ENCODE measurements at places on chromosomes 6 and 20.

- DNase-seq, result no peak
These were observed at the start of gene RBPJL for GRCh38 chr20:45306431-45306982. RBPJL (plus strand) TSS chr20:45306840; CDS start chr20:45306923, 83 bp downstream.

- no peak for DNase-seq
These were observed 650.7 kb downstream of the KIF16B start for GRCh38 chr20:15922556-15922955.

GRCh38 chr20:820323-820953 is 13.1 kb upstream of the FAM110A start:
- no peak for DNase-seq

GRCh38 chr20:41476446-41476845 is 109.8 kb upstream of the EMILIN3 start:
- DNase-seq, result no peak

GRCh38 chr6:156982168-156982567 is 205.0 kb downstream of the ARID1B start:
- DNase-seq, result no peak

- no peak for DNase-seq
These were observed 214.9 kb upstream of the KCNG1 start for GRCh38 chr20:51237791-51238190.

DNA sequence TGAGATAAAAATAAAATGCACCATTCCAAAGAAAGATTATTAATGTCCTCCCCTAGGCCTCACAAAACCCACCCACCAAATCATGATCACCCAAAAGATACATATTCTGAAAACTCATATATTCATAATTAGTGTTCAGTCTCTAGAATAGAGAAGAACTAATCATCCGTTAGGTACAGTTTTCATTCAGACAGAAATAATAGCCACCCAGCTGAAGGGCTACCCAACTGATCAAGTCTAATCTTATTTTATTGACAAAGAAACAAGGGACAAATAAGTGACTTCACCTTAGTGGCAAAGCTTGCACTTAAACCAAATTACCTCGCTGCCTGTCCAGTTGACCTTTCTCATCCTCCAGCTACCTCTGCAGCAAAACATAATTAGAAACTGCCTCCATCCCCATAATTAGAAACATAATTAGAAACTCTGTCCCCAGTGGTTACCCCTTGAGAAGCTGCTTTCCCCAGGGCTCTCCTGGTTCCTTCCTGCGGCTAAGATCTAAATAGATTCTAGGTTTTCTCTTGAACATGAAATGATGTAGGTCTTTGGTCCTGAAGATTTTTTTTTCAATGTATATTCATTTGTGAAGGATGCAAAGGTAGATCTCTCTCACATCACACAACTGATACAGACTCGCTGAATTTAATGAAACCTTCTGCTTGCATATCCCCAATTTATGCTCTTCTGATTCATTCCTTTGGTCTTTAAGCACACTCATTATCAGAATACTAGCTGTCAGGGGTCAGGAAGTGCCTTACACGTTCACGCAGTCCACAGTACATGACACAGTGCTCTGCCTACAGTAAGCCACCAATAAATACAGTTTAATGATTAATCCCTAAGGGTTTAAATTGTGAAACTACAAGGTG is 46.3 kb downstream of the HBS1L start:
- no peak for DNase-seq

DNA sequence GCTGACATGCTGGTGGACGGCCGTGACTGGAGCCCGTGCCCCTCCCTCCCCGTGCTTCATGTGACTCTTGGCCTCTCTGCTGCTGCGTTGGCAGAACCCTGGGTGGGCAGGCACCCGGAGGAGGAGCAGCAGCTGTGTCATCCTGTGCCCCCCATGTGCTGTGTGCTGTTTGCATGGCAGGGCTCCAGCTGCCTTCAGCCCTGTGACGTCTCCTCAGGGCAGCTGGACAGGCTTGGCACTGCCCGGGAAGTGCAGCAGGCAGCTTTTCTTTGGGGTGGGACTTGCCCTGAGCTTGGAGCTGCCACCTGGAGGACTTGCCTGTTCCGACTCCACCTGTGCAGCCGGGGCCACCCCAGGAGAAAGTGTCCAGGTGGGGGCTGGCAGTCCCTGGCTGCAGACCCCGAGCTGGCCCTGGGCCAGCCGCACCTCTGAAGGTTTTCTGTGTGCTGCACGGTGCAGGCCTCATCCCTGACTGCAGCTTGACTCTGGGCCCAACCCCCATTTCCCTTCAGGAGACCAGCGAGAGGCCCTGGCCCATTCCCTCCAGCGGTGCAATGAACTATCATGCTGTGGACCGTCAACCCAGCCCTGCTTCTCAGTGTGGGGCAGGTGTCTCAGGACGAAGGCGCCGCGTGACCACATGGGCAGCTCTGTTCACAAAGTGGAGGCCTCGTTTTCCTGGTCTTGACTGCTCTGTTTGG is 8.1 kb downstream of the NPBWR2 start:
- peak; percentile 47 for DNase-seq

DNA sequence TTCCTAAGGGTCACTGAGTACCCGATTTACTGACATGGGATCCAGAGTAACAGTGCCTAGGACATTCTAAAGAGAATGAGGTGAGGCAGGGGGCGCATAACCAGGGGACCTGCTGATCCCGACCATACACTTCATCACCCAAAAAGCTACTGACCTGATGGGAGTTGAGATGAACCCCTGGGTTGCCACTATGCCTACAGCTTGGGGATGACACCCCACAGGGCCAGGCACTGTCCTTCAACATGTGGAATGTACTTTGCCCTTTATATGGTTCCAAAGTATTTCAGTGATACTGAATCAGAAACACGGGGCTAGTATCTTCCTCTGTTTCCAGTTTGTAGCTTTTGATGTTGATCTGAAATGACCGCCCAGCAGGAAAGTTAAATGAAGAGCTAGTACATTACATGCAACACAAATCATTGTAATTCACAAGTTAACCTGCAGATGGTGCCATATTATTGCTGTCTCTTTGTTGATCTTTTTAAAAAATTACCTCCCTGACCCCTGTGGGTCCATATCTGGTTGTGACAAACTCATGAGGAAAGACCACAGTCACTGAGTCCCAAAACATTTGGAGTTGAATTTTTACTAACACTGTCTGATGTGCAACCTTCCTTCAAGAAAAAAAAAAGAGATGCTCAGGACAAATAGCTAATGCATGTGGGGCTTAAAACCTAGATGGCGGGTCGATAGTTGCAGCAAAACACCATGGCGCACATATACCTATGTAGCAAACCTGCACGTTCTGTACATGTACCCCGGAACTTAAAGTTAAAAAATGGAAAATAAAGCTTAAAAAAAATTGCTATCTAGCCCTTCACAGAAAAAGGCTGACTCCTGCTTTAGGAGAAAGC is 42.7 kb upstream of the GCNT2 start:
- DNase-seq, result peak; percentile 59

GRCh38 chr20:54160065-54161007 is 13.4 kb downstream of the CYP24A1 start:
- DNase-seq, result no peak

DNA sequence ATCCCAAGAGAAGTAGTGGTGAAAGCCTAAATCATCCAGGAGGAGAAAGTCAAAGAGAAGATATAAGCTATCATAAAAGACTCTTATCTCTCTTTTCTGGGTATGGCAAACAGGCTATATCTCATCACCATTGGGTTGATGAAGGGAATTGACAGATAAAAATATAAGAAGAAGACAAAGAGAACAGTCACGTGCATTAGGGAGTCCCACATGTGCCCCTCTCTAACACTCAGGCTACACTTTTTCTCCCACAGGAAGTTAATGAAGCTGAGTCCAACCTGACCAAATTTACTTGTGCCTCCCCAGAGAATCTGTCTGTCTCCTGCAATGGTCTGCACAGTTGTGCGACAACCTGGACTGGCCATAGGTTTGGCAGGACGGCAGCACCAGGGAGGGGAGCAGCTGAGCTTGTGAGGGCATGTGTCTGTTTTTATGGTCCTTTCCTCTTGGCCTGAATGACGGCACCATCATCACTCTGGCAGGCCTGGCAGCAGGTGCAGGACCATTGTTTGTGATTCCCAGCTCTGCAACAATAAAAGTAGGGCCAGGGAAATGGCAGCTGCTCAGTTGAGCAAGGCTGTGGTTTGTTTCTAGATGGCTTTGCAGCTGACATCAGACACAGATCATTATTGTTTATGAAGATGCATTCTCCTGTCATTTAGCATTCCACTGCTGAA is 144.5 kb upstream of the MCHR2 start:
- DNase-seq, result no peak

- no peak for DNase-seq
These were observed 41.7 kb downstream of the JPH2 start for GRCh38 chr20:44145131-44145775.

DNA sequence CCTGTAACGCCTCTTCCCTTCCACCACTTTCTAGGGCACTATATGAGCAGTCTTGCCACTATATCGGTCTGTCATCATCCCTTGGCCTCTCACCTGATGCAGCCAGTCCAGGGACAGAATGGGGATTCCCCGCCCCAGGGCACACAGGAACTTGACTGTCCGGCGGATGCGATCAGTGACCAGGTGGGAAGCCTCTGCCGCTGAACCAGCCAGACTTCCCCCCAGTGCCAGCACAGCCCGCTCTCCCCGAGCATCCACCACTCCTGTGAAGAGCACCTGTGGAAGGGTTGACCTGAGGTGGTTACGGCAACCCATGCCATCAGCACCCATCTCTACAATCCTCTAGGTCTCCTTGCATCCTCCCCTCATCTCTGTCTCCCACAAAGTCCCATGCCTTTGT is 12.2 kb upstream of the NRM start:
- DNase-seq, result no peak

DNA sequence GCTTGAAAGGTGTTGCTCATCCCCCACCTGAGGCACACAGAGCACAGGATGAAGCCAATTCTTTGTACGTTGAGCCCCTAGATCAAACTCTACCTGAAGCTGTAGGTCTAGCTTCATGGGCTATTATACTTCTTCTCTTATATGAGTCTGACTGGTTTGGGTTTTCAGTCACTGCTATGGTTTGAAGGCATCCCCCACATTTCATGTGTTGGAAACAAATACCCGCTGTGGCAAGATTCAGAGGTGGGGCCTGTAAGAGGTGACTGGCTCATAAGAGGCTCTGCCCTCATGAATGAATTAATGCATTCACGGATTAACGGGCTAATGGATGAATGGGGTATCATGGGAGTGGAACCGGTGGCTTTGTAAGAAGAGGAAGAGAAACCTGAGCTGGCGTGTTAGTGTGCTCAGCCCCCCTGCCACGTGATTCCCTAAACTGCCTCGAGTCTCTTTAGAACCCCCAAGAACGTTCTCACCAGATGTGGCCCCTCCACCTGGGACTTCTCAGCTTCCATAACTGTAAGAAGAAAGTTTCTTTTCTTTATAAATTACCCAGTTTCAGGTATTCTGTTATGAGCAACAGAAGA is 39.2 kb downstream of the PREX1 start:
- DNase-seq, result no peak

- no peak for DNase-seq
These were observed 92.0 kb downstream of the ARHGAP18 start for GRCh38 chr6:129617986-129618385.

DNA sequence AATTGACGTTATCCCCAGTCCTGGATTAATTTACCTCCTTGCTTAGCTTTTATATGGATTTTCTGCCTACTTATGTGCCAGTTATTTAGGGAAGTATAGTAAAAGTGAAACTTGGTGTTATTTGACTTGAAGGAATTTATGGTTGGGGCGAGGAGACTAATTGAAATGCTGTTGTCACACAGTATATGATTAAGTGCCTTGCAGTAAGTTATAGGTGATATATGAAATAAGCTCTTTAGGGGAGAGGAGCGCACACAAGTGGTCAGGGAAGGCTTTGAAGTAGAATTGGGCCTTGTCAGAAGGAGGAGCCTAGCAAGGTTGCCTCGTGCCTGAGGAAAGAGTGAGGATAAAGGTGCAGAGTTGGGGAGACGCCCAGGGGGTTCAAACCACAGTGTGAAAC is 20.5 kb downstream of the NCOA7 start:
- DNase-seq, result no peak

- DNase-seq, result no peak
These were observed 283.2 kb upstream of the HSF2 start for GRCh38 chr6:122116119-122116834.

DNA sequence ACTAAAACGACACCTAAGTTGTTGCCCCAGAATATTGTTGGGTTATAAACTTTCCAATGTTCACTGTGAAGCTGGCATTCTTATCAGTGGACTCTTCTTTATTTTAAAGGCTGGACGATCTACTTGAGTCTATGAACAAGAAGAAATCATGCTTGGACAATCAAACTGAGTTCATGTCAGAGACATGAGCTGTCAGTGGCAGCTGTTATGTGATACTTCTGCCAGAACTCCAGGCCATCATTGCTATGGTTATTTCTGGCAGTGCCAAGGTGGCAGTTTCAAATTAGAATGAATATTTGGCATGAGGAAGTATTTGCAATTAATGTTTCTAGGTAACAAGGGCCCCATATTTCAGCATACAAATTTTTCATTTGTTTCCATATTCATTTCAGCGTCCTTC is 417.3 kb downstream of the LMBRD1 start:
- no peak for DNase-seq

DNA sequence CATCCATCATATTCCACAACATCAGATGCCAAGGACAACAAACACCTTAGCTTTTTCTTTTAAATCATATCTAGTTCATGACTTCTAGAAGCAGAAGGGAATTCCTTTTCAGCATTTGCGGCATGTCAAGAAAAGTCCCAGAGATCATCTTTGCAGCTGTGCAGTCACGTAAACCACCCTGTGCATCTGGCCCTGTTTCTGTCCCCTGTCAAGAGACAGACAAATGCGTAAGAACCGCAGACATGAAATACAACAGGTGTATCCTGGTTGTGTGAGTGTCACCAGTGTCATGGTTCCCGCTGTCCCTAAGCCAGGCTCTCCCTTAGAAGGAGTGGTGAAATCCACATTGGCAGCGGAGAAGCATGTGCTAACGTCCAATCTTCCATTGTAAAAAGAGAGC is 28.1 kb downstream of the LY86 start:
- no peak for DNase-seq

GRCh38 chr6:139943391-139943790 is 568.9 kb upstream of the CITED2 start:
- no peak for DNase-seq

- DNase-seq, result no peak
These were observed 19.5 kb upstream of the DEFB113 start for GRCh38 chr6:49988900-49989299.

DNA sequence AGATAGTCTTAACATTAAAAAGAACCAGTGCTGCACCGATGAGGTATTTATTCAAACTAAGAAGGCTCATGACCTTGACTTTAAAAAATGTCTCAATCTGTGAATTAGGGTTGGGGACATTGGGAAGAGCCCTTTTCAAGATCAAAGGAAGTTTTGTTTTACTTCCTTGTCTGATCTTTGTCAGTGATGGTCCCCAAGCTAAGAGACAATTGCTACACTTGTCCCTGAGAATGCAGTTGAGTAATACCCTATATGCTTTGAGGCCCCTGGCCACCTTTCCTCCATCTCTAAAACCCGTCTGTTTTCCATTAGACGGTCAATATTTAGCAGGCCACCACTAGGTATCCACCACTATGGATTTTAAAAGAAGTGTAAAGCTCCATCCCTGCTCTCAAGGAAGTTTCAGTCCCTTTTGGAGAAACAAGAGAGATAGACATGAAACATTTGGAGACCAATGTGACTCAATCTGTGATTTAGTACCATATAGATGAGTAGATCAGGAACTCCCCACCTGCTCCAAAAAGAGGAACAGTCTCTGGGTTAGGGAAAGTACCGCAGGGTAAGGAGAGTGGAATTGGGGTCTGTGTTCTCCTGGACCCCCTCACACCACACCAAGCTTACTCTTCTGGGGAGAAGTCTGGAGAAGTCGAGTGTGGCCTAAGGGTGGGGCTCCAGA is 99.1 kb upstream of the ISM1 start:
- DNase-seq, result no peak

GRCh38 chr6:165804331-165805066 is 141.5 kb upstream of the PDE10A start:
- no peak for DNase-seq

All from NCI-H1694 treated with DMSO at 0.1 percent for 48 hours (cell line).